ENCODE measurements at places on chromosomes 2 and 18. TPM values are rescaled to one million over a fixed set of nuclear protein-coding genes. Genes with fewer than 3 reads are reported as not detected.

TRIP12 gene
- 227 TPM for total RNA-seq

NPAS2 gene
- 90.1 TPM for total RNA-seq

ATRAID gene
- 109 TPM for total RNA-seq

AQP12A gene
- not detected for total RNA-seq

IGFBP5 gene
- total RNA-seq: 79.1 TPM

TUBB6 gene
- 211 TPM for total RNA-seq

DCDC2C gene
- not detected for total RNA-seq

STAT4 gene
- total RNA-seq: 0.81 TPM

TUBA4B gene
- total RNA-seq: not detected

PCARE gene
- total RNA-seq: 0.08 TPM

REG3A gene
- 2.8 TPM for total RNA-seq

ANKRD62 gene
- not detected for total RNA-seq

CD207 gene
- 81.3 TPM for total RNA-seq

IL1RL1 gene
- 1.1 TPM for total RNA-seq

TWIST2 gene
- total RNA-seq: 25.7 TPM

PLGLB1 gene
- total RNA-seq: 6.7 TPM

RNMT gene
- total RNA-seq: 18.9 TPM

MARCHF7 gene
- 73.7 TPM for total RNA-seq

ANKRD23 gene
- 6.1 TPM for total RNA-seq

CAPN14 gene
- 0.97 TPM for total RNA-seq

LDAH gene
- total RNA-seq: 9.0 TPM

HTR2B gene
- not detected for total RNA-seq

EML6 gene
- total RNA-seq: 2.3 TPM

IL36B gene
- total RNA-seq: 7.9 TPM

LYPD6B gene
- total RNA-seq: 83.7 TPM

TMEM163 gene
- 0.72 TPM for total RNA-seq

RRM2 gene
- 1.1 TPM for total RNA-seq

LYG1 gene
- 0.89 TPM for total RNA-seq

XIRP2 gene
- not detected for total RNA-seq

ZBTB7C gene
- 46.2 TPM for total RNA-seq

PRSS56 gene
- not detected for total RNA-seq

FBXO48 gene
- total RNA-seq: 2.2 TPM

PLEK gene
- total RNA-seq: 1.7 TPM

BOLL gene
- total RNA-seq: not detected

FNDC4 gene
- 8.0 TPM for total RNA-seq

ROCK1 gene
- total RNA-seq: 51.9 TPM

CSRNP3 gene
- 6.5 TPM for total RNA-seq

ERCC3 gene
- total RNA-seq: 37.0 TPM

GATA6 gene
- total RNA-seq: 2.3 TPM

GREB1L gene
- total RNA-seq: 5.5 TPM

GPC1 gene
- total RNA-seq: 130 TPM

CPO gene
- not detected for total RNA-seq

ASPRV1 gene
- total RNA-seq: 45.3 TPM

HJURP gene
- 1.7 TPM for total RNA-seq

ABCG8 gene
- total RNA-seq: not detected

RHBDD1 gene
- 22.0 TPM for total RNA-seq

IGFBP2 gene
- 7.5 TPM for total RNA-seq

ATP6V1C2 gene
- 1,335 TPM for total RNA-seq

Measured in suprapubic skin (tissue), 4 donors.